ENCODE measurements at places on chromosomes 11 and 22.

DNA sequence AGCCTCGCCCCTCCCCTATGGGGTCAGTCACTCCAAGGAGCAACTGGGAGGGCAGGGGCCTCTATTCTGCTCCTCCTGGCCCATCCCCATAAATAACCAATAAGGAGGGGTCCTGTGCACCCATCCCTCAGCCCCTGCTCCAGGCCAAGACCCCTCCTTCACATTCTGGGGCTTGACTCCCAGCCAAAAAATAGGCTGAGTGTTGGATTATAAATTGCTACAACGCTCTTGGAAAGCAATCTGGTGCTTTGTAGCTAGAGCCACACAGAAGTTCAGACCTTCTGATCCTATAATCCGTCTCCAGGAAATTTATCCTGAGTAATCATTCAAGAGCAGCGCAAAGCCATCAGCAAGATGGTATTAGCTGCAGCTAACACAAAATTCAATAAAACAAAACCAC is 42.5 kb downstream of the ABCC8 start:
- no peak for DNase-seq

- DNase-seq: no peak
These were observed 33.2 kb upstream of the PAX6 start for GRCh38 chr11:31844351-31844750.

- DNase-seq: peak; percentile 77
These were observed 3.2 kb upstream of the PIWIL4 start for GRCh38 chr11:94563848-94564467.

GRCh38 chr11:85123752-85124231 is 503.4 kb downstream of the DLG2 start:
- no peak for DNase-seq

- peak; percentile 23 for DNase-seq
These were observed 27.6 kb downstream of the PLEKHA7 start for GRCh38 chr11:16986434-16987204.

- DNase-seq: no peak
These were observed 18.6 kb downstream of the CCDC73 start for GRCh38 chr11:32775908-32776307.

DNA sequence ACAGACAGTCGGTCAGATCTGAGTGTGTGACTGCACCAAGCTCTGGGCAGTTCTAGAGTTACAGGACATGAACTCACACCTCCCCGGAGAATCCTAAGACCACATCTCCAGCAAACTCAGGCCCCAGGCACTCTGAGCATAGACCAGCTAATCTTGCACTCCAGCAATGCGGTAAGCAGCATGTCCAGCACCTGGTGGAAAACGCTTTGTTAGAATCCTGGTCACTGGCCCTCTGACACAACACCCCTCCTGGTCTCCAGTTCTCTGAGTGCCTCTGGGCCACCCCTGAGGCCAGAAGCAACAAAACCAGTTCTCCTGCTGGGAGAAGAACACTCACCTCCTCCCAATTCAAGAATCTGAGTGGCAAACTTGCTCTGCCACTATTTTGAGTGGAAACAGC is 82.7 kb upstream of the TMEM45B start:
- no peak for DNase-seq

DNA sequence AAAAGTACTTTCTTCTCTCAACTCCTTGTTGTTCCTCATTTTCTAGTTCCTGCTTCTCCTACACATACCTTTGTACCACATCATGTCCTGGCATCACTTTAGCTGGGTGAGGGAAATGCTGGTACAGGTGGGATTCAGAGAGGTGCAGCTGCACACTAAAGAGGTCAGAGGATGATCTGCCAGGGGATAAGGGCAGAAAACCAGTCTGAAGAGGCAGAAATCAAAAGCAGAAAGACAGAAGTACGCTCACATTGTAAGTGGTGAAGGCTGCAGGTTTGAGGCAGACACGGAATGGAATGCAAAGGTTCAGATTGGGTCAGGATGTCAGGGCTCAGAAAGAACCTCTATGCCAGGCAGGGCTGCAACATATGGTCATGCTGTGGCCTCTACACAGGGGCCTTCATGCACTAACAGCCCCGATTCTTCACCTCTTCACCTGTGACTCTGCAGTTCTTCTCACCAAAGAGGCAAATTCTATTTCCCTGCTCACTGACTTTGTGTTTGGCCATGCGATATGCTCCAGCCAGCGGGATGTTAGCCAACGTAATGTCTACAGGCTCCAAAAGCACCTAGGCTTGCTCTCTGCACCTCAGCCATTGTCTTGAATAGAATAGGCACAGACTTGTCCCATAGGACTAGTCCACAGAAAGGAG is 373.7 kb downstream of the NXPE2 start:
- no peak for DNase-seq

DNA sequence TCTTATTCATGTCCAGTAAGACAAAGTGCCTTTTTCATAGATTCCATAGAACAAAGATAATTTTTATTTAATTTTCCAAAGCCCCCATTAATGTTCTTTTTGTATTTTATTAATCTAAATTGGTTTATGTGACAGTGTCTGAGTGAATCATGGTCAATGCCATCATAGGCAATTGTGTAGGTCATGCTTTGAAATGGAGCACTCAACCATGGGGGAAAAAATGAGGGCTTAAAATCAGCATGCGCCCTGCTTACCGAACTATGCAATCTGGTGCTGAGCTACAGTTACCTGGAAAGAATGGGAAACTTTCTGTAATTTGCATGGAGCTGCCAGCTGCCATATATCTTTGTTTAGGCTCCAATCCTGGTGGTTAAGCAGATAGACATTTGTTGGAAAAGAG is 28.4 kb upstream of the RAB38 start:
- DNase-seq: no peak

Measured in inflammatory macrophage treated with lipopolysaccharide for 1 hour (primary cell).